ENCODE measurements at places on chromosomes 5 and 9.

- no peak for DNase-seq
Measured at GRCh38 chr5:168055961-168056360, 235.5 kb upstream of the WWC1 start.

GRCh38 chr9:6816581-6816980, 58.8 kb downstream of the KDM4C start:
- DNase-seq = no peak

GRCh38 chr9:29981013-29981412, 2403.4 kb upstream of the ACO1 start:
- DNase-seq = no peak

GRCh38 chr5:74421377-74421776, 219.2 kb downstream of the ENC1 start:
- DNase-seq = no peak

DNA sequence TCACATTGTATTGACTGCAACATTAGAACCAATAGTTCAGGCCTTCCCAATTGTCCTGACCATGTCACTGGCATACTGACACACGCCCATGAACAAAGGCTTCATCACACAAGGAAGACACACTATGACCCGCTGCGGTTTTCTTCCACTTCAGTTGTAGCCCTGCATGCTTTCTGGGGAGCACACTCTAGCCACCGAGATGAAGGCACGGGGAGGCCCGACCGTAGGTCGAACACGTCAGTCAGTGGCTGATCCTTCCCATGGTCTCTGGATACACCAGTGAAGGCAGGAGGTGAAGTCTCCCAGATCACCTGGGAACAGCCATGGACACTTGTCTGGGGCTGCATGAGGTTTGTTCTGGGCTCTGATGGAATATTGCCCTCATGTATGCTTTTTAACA, 224.7 kb downstream of the FSTL4 start:
- no peak for DNase-seq

DNA sequence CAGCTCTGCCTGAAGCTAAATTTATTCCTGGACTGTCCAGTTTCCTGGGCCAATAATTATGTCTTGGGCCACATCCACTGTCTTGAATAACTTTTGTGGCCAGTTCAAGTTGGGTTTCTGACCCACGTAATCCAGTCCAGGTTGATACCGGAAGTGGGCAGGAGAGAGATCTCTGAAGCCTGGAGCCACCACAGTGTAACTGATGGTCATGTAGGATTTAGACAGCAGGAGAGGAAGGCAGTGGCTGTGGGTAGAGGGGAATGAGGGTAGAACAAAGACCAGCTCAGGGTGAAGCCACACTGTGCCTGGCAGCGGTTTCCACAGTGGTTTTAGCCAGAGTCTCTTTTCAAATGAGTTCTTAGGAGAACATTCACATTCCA, 30.2 kb downstream of the SH3PXD2B start:
- DNase-seq = no peak

DNA sequence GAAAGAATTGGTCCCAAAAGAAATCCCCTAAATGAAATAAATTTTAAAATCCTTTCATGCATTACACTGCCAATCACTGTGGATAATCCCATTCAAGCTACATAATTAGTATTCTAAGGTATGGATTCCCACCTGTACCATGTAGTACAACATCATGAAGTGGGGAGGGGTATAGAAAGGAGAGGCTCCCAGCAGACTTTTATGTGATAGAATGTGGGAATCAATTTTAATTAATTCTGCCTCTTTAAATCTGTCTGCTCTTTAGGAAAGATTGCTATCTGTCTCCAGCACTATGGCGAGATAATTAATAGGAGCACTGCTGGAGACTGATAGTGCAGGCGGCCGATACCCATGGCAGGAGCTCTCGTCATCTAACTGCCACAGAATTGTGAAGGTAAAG, 95.4 kb downstream of the CDH12 start:
- DNase-seq = no peak

GRCh38 chr9:19457693-19458009, 48.8 kb downstream of the ACER2 start:
- no peak for DNase-seq

DNA sequence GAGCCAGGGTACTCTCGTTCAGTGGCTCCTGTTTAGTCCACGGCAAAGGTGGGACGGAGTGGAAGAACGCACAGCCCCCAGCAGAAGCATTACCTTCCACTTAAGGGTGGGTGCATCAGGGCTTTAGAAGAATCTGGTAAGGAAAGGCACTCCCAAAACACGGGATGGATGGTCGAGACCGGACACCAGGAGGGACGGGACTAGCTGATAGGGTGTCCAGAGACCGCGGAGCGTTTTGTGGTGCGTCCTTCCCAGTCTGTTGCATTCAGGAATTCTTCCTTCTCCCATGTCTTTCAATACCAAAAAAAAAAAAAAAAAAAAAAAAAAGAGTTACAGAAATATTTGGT, 545 bp upstream of the CTSV start:
- DNase-seq = no peak

- no peak for DNase-seq
Measured at GRCh38 chr9:130570208-130570607, 9.2 kb upstream of the FUBP3 start.

GRCh38 chr5:149089796-149090195, 26.9 kb upstream of the SH3TC2 start:
- DNase-seq = no peak

DNA sequence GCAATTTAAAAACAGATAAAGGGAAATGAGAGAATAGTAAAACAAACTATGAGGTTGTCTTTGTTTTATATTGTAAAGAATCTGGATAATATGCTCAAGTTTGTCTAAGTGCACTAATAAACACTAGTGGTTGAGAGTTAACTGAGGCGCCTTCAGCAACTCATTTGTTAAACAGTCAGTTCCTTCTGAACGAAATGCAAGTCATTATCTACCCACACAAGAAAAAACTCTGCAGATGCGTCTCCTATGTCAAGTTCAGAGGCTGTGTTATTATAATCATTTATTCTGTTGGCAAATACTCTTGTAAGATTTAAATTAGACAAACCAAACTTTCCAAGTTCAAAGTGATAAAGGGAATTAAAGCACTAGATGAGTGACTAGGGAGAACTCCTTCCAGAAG, 20.3 kb upstream of the PCA3 start:
- DNase-seq = no peak

Data from activated T-helper 1 cell treated with anti-CD3 and anti-CD28 coated beads, Interleukin-2, amount 50 U/mL, for 16 hours (primary cell).